GM12865 (cell line): ENCODE measurements at places on chromosomes 5 and 9.

DNA sequence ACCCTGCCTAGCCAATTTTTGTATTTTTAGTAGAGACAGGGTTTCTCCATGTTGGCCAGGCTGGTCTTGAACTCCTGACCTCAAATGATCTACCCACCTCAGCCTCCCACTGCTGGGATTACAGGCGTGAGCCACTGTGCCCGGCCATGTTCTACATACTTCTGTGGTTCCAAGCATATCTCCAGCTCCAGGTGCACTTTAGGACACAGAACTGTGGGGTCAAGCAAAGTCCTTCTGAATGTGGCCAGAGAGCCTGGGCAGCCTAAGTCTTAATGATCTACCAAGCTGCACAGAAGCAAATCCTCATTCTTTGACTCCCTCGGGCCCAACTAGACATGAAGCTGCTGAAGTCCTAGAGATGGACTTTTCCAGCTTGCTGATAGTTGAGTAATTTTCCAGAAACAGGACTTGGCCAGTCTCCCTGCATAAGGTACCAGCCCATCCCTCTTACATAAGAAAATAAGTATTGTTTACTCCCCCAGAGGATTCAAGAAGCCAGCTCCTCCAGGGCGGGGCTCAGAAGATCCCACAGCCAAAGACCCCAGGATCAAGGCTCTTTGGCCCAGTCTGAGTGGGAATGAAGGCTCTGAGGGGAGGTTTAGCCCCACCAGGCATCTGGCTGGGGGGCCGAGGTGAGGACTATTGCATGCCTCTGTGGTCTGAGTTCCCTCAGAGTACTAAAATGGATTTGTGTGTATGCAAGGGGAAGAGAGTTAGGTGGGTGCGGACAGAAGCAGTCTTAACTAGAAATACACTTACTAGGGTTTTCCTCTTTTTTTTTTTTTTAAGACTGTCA lies 8.7 kb downstream of the CLTB start:
- DNase-seq: no peak

DNA sequence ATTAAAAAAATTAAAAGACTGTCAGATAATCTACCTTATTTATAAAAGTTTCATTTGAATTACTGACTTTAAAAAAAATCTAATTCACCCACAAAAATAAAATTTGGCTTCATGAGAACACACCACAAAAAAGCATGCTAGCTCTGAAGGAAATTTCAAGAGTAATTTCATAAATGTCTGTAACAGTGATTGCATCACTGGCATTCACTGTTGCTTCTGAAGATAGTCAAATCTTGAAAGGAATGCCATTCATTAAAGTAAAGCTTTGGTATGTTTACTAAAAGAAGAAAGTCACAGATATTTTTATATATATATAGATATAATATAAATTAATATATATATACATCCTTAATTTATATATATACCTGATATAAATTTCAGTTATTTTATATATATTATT lies 43.4 kb downstream of the NADK2 start:
- DNase-seq: no peak

GRCh38 chr9:114928136-114928535 lies 2.3 kb downstream of the TNFSF8 start:
- DNase-seq: no peak

GRCh38 chr9:16310278-16311110 lies 560.0 kb downstream of the BNC2 start:
- DNase-seq: no peak

GRCh38 chr5:61449804-61450492 lies 117.9 kb downstream of the ZSWIM6 start:
- DNase-seq: no peak

DNA sequence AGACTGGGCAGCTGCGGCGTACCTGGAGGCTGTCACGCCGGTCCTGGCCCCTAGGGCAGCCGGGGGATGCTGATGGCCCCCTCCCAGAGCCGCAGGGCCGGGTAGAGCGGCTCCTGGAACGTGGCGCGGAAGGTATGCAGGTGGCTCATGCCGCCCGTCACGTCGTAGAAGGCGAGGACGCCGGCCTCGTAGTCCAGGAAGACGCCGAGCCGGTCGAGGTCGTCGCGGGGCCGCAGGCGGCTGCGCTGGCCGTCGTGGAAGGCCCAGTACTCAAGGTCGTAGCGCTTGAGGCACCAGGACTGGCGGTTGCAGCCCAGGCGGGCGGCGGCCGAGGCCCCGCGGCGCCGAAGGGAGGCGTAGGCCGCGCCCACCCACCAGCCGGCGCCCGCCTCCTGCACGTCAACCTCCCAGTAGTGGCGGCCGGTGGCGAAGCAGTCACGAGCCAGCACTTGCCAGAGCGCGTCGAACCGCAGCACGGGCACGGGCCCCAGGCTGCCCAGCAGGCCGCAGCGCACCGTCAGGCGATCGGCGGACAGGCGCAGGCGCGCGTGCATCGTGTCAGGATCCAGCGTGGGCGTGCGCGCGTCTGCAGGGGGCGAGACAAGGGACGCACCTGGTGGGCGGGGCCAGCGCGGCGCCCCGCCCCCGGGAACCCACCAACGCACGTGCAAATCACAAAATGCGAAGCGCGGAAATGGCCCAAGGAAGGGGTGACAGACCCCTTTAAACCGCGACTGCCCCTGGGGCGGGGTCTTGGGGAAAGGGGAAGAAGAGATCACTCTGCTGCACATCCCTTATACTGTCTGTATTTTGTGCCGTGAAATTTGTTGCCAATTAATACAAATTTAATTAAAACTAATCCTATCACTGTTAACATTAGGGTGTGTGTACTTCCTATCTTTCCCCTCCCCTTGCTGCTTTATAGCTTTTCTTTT lies 31.2 kb downstream of the NANS start:
- DNase-seq: no peak

GRCh38 chr5:119338326-119338946 lies 17.4 kb upstream of the TNFAIP8 start:
- no peak for DNase-seq

GRCh38 chr9:98935071-98935505 lies 8.6 kb upstream of the COL15A1 start:
- DNase-seq: no peak
